ENCODE measurements at places on chromosomes 1 and 21. TPM values are rescaled to one million over a fixed set of nuclear protein-coding genes. Genes with fewer than 3 reads are reported as not detected.
A peak's percentile ranks its signal among the peaks of the same experiment; 100 is the strongest.

The S100A8 gene
- polyA plus RNA-seq, result 17.8 TPM

The CACNA1E gene
- polyA plus RNA-seq, result 0.76 TPM

The C1orf232 gene
- not detected for polyA plus RNA-seq

The CRABP2 gene
- 93.8 TPM for polyA plus RNA-seq

The MORC3 gene
- polyA plus RNA-seq, result 37.7 TPM

The RBBP5 gene
- 15.4 TPM for polyA plus RNA-seq

The PGBD5 gene
- 7.4 TPM for polyA plus RNA-seq

The SPRR2B gene
- not detected for polyA plus RNA-seq

The DNASE2B gene
- 0.09 TPM for polyA plus RNA-seq

- no peak for DNase-seq
Measured at GRCh38 chr1:180070286-180070685, 84.4 kb upstream of the QSOX1 start.

DNA sequence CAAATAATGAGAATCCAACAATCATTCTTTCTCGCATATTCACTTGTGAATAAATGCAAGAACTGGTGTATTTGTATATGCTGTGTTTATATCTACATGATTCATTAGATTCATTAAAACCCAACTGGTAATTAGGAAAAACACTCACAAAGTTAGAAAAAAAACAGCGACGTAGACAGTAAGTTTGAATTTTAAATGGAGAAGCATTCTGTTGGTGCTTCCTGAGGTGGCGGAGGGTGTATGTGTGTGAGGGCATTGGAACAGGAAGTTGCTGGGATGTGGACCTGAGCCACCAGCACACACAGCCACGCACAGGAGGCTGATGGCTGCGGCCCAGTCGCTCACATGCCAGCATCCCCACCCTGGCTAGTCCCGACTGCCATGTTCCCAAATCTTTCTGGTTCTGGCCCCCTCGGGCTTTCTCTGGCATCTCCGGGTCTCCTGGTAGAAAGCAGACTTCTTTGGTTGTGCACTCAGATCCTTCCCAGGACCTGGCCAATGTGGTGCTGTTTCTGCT is 121.6 kb upstream of the IRF2BP2 start:
- DNase-seq, result no peak

GRCh38 chr21:44919111-44919912 is 1.4 kb downstream of the ITGB2 start:
- no peak for DNase-seq

GRCh38 chr1:41560496-41560895 is 76.0 kb upstream of the EDN2 start:
- DNase-seq, result no peak

DNA sequence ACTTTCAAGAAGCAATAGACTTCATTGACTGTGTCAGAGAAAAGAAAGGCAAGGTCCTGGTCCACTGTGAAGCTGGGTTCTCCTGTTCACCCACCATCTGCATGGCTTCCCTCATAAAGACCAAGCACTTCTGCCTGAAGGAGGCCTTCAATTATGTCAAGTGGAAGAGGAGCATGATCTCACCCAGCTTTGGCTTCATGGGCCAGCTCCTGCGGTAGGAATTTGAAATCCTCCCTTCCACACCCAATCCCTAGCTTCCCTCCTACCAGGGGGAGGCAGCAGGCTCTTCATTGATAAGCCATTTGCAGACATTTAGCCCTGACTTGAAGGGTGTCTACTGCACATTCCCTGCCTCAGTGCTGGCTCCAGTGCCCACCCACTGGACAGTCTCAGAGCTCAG is 84.3 kb upstream of the RHOU start:
- DNase-seq, result no peak

GRCh38 chr1:29849991-29850757 is 613.9 kb downstream of the PTPRU start:
- peak; percentile 17 for DNase-seq

GRCh38 chr1:63621698-63622097 is 28.5 kb downstream of the PGM1 start:
- DNase-seq, result no peak

DNA sequence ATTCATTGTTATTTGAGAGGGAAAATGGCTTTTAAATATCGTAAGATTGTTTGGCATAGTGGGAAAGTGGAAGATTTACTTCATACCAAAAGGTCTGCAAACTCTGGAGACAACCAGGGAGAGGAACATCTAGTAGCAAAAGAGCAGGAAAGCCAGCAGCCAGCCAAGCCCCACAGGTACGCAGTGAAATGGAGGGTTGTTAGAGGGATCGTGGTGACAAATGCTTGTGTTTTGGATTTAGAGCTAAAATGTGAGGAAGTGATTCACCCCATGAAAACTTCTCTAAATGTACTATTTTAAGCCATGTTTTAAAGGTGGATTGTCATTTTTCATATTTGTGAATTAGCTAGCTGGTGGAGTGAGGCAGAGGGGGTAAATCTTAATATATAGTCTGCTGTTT is 69.3 kb downstream of the RPS6KC1 start:
- no peak for DNase-seq

DNA sequence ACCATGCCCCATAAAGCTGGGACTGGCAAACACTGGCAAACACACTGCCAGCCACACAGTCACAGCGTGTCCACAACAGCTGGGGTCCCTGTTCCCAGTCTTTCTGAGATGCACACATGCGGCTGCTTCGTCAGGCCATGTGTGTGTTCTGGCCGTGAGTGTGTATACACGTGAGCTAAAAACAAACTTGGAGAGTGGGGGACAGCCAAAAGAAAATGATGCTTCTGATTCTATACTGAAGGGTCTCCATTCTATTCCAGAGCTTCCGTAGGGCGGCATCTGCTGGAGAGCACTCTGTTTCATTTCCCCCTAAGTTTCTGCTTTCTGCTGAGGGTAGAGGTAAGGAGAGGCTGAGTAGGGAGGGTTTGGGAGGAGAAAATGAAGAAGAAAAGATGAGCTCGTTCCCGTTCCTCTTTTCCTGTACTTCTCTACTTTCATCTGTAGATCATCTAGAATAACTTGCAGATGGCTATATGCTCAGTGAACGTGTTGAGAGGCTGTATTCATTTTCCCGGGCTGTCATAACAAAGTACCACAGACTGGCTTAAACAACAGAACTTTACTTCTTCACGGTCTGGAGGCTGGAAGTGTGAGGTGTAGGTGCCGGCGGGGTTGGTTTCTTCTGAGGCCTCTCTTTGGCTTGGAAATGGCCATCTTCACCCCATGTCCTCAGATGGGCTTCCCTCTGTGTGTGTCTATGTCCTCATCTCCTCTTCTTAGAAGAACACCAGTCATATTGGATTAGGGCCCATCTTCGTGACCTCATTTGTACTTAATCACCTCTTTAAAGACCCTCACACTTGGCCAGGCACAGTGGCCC is 151.6 kb downstream of the TOMM20 start:
- DNase-seq, result no peak

GRCh38 chr1:40840526-40841323 is 21.4 kb downstream of the CITED4 start:
- DNase-seq, result no peak

GRCh38 chr1:19049128-19049768 is 92.8 kb upstream of the IFFO2 start:
- no peak for DNase-seq

DNA sequence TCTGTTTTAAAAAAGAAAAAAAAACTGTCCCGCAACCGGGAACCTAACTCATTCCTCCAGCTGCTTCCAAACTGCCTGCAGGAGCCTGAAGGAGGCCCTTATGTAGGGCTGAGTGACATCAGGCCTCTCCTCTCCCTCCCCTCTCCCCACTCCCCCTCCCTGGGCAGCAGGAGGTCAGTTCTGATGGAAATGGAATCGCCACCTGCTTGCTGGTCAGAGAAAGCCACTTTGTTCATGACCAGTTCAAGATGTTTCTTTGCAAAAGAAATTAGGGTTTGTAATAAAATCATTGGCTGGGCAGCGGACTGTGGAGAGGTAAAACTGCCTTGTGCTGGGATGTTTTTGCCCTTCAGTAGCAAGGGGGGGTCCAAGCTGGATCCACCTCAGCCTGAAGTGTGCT is at the start of gene MAP1LC3C:
Gene MAP1LC3C, minus strand, starts transcription at position 73 of the 400 bp plus-strand sequence. CDS start 90 bp downstream, outside the sequence.
- peak; percentile 30 for DNase-seq

DNA sequence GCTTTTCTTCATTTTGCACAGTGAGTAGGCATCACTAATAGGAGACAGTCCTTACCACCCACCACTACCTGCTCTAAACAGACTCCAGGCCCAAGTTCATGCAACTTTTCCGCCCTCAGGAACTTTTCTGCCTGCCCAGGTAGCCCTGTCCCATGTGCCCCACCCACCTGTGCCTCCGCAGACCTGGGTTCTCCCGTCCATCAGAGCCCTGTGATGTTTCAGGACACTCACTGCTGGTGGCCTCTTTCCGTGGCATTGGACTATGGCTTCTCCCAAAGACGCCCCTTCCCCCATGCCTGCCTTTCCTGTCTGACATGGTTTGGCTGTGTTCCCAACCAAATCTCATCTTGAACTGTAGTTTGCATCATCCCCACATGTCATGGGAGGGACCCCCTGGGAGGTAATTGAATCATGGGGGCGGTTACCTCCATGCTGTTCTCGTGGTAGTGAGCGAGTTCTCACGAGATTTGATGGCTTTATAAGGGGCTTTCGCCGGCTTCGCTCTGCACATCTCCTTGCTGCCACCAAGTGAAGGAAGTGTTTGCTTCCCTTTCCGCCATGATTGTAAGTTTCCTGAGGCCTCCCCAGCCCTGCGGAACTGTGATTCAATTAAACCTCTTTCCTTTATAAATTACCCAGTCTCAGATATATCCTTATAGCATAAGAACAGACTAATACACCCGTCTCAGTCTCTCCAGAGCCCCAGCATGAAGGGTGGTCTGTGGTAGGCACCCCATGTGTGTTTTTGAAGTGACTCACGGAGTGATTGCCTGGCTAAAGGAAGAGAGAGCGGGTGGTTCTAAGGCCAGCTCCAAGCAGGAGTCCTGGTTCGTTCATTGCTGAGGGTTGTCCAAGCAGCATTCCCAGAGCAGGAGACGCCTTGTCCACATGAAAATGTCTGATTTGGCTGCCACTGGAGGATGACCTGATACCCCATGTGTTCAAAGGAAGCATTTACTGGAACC is 86.0 kb upstream of the ZBTB40 start:
- no peak for DNase-seq
